ENCODE measurements at places on chromosomes 5 and 9.

- no peak for DNase-seq
These were observed 156.7 kb downstream of the FSTL4 start for GRCh38 chr5:133455676-133456075.

DNA sequence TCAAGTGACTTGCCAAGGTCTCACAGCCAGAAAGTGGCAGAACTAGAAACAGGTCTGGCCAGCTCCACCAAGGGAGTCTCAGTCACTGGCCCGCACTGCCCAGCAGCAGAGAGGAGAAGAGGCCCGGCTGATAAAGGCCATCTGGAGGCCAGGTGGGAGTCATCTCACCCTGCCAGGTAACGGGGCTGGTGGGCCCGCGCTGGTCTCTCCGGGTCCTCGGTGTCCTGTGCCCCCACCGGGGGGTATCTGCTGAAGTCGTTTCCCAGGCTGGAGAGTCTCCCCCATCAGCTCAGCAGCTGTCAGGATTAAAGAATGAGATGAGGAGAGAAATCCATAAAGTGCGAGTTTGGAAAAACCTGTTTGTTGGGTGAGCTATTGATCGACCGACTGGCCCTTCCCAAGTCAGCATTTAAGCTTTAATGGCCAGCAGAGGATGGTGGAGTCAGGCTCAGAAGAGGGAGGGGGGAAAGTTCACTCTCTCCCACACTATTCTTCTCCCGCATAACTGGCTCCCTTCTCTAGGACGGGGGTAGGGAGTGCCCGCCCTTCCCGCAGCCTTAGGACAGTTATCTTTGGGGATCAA, 30.3 kb downstream of the LMX1B start:
- DNase-seq = no peak

DNA sequence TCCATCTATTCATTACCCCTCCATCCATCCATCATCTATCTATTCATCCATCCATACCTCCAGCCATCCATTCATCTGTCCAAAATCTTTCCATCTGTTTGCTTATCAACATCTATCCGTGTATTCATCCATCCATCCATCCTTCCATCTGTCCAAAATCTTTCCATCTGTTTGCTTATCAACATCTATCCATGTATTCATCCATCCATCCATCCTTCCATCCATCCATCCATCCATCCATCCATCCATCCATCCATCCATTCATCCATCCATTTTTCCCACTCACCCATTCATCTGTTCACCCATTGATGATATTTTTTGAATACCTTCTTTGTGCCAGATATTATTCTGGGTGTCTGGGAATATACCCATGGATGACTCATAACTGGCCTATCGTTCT, 12.8 kb downstream of the VCAN start:
- DNase-seq = no peak

DNA sequence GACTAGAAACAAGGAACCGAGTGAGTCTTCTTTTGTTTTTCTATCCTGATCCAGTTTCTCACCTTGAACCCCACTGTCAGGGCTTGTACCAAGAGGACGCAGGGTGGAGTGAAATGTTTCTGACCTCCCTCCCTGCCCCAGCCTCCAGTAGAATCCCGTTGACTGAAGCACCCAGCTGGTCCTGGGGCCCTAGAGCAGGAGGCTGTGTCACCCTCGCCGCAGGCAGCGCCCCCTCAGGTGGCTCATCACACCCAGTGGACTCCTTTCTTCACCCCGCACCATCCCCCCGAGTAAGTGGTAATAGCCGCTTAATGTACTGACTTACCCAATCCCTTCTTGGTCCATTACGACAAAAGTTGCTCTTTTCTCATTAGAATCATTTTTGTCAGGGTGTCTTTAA, 53.8 kb downstream of the MVB12B start:
- no peak for DNase-seq

GRCh38 chr9:72704688-72705375, 183.4 kb downstream of the TMC1 start:
- DNase-seq = no peak

- DNase-seq = no peak
These were observed 219.9 kb upstream of the NREP start for GRCh38 chr5:111976705-111977435.

- no peak for DNase-seq
These were observed 75.3 kb upstream of the MAST4 start for GRCh38 chr5:66520854-66521253.

- no peak for DNase-seq
These were observed 26.5 kb downstream of the DDX46 start for GRCh38 chr5:134784946-134785620.

GRCh38 chr5:136109453-136110135, 23.1 kb upstream of the SMAD5 start:
- no peak for DNase-seq

GRCh38 chr5:67453111-67453905, 256.7 kb upstream of the CD180 start:
- no peak for DNase-seq

- no peak for DNase-seq
These were observed 21.3 kb downstream of the MRPL36 start for GRCh38 chr5:1778138-1779020.

DNA sequence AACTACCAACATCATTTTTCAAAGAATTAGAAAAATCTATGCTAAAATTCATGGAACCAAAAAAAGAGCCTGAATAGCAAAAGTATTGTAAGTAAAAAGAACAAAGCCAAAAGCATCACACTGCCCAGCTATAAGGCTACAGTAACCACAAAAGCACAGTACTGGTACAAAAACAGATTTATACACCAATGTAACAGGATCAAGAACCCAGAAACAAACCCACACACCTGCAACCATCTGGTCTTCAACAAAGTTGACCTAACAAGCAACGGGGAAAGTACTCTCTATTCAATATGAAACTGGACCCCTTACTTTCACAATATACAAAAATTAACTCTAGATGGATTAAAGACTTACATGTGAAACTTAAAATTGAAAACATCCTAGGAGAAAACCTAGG, 94.2 kb upstream of the TARS1 start:
- no peak for DNase-seq

- no peak for DNase-seq
These were observed 333.6 kb upstream of the TRPC7 start for GRCh38 chr5:136698970-136699369.

DNA sequence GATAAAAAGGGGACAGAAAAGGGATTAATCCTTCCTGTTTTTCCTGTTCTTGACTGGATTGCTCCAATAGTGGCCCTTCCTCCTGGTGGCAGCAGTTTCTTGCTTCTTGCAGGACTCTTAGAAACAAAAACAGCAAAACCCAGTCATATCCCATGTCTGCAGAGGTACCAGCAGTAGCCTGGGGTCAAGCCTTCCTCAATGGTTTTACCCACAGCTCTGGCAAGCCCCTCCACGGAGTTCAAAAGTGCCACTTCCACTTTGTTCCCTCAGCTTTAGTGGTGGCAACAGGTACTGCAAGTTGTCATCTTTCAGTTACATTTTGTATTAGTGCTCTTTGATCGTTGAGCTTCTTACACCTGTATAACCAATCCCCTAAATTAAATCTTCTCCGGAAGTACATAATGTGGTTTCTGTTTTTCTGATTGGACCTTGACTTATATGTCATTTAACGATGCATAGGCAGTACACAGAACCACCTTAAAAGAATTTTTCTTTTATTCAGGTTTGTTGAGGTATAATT, 8.7 kb upstream of the RANBP6 start:
- DNase-seq = no peak

GRCh38 chr5:110362261-110362660, 364.2 kb downstream of the TMEM232 start:
- no peak for DNase-seq

DNA sequence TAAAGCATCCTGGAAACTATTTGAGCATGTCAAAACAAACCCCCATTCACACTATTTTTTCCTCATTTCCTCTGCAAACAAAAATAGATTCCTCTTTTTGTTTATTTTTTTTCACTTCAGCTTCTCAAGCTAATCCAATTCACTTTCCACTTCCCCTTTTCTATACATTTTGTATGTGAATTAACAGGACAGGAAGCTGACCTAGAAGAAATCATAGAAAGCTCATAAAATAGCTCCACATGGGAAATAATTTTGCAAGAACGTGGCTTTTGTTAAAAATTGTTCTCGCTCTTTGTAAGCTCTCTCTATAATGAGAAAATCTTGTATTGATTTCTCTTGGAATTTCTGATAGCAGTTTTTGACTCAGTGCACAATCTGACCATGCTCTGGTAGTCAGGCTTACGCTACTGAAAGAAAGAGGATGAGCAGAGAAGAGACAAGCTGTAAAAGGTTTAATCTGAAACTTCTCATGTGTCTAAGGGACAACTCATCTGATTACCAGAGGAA, 215.8 kb downstream of the ADAMTS12 start:
- no peak for DNase-seq

DNA sequence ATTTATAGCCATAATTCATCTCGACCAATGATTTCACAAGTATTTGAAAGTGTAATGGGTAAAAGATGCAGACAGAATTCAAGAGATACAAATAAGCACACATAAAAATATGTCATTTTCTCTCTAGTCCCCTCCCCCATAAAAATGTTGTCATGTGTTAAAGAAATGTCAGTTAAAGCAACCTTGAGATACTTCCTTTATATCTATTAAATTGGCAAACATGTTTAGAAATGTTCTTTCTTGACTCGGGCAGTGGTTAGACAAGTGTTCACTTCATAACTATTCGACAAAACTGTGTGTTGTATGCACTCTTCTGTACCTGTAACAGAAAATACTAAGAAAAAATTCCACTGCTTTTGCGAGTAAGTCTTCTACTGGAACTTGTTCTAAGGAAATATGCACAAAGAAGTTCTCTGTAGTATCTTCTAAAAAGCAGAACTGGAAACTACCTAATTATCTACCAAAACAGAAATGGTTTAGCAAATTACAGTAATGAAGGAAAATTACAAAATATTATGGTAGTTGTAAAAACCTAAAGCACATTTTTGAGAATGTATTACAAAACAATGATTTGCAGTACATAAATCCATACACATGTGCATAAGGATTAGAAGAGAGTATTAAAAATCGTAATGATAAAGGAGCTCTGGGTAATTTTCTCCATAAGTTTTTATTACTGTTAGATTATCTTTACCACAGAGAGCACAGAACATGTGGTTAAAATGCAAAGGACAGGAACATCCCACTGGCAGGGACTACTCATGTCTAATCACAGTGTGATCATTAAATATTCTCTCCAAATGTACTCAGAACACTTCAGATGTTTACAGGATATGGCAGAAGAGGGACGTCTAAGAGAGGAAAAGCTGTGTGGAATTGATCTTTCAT, 35.9 kb downstream of the FBXW2 start:
- no peak for DNase-seq

DNA sequence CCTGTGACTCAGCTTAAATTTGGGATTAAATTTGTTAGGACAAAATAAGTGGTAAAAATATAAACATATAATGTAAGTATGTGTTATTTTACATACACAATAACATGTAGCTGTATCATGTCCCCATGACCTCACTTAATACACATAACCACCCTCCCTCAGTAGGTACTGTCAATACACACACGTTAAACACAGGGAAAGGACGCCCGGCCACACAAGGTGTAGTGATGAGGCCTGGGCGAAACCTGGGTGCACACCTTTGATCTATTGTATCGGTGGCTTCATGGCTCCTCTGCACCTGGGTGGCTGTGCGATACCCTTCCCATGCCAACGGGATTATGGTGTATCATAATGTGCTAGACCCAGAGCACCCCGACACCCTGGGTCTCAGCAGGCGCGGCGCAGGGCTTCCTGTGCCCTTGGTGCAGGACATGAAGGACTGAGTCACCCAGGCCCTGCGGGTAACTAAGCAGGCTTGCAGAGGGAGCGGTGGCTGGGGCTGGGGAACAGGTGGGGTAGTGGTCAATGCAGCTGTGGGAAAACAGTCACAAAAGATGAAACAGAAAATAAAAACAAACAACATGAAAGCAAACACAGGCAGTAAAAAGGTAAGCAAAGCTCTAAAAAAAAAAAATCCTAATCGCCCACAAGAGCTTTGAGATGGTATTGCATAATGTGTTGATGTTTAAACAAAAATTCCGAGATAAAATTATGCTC, 127.5 kb upstream of the RETREG1 start:
- no peak for DNase-seq

DNA sequence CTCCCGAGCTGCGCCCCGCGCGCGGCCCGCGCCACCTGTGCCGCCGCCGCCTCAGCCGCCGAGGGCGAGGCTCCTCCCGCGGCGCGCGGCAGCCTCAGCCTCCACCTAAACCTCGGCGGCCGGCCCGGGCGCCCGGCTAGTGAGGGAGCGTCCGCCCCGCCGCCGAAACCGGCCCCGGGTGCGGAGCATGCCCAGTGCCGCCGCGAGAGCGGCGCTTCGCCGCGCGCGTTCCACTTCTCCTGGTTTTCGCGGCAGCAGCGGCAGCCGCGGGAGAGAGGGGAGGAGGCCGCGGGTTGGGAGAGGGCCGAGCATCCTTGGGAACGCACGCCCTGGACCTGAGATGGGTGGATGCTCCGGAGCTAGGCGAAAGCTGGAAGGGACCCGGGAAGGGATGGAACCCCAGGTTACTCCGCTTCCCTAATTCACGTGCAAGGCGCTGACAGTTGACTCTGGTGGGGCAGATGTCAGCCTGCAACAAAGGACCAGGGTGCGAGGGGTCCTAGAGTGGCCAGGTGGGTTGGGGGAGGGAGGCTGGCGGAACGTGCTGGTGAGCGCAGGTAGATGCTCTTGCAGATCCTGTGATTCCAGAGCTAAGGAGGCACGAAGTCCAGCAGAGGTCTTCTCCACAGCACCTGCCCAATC, at the start of gene CTNND2:
CTNND2 (minus strand) TSS at position 182 of the 642 bp plus-strand sequence. CDS start 593 bp downstream, outside the sequence.
- no peak for DNase-seq

DNA sequence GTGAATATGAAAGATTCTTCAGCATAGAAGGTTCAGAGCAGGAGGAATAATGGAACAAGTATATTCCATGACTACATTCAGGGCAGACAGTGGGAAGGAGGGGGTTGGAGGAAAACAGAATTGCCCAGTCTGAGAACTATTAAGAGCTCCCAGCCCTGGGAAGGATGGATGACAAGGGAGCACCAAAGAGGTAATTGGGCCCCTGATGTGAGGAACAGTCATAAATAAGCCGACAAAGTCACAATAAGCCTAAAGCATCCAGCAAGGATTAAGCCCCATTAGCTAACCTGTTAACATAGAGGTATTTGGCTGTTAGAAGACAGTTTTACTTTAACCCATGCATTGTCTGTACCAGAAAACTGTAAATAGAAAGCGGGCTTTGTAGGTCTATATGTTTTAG, 348.7 kb upstream of the SEMA6A start:
- DNase-seq = no peak

DNA sequence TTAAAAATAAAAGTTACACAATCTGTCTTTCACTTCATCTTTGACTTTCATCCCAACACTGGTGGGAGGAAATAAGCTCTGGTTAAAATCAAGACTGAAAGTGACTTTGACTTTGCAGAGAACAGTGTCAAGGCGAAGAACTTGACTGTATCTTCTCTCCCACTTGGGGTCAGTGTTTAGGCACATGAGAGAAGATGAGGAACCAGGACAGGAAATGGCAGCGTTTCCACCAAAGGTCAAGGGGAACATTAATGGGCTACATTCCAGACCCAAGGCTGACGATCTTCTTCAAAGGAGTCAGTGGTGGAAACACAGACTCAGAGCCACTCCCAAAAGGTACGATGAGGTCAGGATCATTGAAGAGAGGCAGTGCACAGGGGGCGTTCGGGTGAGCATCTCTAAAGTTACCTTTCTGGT, 409.5 kb downstream of the ARHGEF28 start:
- DNase-seq = no peak

All from ascending aorta (tissue), 2 donors.